ENCODE measurements at places on chromosomes 6 and 20.

GRCh38 chr6:145055567-145055966, 679.8 kb downstream of the EPM2A start:
- peak; percentile 36 for DNase-seq

DNA sequence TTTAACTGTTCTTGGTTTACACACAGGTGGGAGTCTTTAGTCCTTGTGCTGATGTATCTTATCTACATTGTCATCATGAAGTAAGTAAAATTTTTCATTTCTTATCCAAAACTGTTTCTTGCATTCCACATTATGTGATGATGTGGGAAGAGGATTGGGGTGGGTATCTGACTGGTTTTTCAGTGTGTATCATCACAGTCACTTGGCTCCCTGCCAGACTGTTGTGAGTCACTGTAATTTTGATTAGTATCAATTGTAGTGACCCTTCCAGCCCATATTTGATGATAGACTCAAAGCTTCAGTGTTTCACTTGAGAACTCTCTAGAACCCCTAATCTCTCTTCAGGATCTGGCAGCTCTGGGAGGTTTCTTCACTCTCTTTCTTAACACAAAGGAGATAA, 84.5 kb upstream of the RIN2 start:
- DNase-seq, result peak; percentile 27

DNA sequence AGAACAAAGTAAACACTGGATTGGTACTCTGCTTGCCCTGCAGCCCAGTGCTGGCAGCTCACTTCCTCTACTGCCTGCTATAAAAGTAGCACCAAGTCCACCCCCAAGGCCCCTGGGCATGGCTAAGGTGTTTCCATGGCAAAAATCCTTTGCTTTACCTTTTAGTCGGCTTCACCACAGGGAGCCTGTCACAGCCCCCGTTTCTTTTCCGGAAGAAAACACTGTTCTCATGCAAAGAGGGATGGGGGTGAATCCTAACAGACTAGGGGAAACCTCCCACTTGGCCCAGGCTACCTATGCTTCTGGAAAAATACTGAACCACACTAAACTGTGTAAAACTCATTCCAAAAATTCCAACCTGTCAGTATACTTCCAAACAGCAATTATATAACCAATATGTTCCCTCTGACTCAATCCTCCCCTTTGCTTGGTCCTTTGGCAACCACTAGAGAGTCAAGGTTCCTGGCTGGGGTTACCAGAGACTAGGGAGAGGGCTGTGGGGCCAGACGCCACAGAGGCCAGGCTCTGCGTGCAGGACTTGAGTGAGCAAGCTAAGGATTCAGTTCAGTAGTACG, 16.1 kb downstream of the PPIL1 start:
- DNase-seq, result peak; percentile 66

- DNase-seq, result no peak
Observed at GRCh38 chr20:1702328-1702727, 44.7 kb upstream of the SIRPG start.

DNA sequence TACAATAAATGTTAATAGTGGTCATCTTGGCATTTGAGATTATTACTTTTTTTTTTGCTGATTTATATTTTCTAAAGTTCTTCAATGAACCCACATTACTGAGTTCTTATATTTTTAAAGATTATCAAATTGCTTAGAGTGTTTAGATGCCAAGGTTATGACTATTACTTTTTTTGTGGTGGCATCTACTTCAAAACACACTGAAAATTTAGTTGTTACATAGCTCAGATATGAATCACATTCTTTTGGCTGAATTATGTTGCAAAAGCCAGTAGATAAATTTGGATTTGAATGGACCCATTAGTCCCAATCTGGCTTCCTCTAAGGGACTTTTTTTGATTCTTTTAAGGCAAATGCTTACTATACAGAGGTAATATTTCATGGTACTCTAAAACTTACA, 8.9 kb downstream of the UTRN start:
- peak; percentile 86 for DNase-seq

DNA sequence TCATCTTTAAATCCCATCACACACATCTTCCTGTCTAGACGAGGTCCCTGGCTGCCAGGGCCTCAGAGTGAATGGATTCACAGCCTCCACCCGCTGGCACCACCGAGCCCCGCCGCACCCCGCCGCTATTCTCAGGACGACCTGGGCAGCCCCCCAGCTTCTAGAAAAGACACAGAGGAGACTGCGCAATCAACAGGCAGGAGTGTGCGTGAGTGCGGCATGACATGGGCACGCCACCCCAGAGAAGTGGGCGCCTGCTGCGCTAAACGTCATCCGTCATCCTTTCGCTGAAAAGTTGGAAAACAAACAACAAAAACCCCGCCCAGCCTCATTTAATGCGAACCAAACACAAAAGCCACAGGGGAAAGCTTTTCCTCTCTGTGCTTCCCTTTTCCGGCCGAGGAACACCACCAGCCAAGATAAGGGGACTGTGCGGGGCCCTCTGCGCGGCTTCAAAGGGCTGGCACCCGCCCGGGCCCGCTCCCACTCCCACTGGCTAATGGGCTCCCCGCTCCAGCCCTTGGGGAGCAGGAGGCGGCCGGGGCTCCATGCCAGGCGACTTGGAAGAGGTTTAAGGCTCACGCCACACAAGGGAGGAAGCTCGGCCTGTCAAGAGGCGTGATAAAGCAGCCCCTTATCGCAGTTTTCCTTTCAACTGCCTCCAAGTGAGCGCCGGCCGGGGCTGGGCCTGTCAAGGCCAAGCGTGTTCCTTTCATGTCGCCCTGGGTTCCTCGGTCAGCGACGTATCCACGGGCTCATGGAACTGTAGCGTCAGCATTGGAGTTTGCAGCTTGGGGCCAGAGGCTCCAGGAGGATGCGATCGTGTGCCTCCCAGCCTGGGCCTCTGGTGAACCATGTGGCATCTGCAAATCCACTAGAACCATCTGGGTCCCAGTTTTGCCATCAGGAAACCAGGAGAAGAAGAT, 50.1 kb downstream of the NFATC2 start:
- DNase-seq, result no peak

DNA sequence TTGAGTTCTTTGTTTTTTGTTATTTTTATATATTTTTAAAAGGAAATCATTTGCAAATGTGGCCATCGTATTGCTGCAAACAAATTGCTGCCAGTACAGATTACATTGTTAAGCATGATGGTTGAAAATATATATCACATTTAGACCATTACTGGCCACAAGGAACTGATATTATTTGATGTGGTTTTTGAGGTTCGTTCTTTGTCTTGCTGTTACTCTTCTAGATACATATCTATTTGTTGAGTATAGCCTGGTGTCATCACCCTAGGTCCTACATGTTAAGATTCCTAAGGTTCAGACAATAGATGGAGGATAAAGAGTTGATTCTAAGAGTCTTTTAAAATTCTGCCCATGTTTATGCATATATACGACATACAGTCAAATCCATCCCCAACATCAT, 306.0 kb downstream of the FARS2 start:
- DNase-seq, result no peak

- DNase-seq, result no peak
Observed at GRCh38 chr6:105785066-105785811, 300.9 kb upstream of the PRDM1 start.

DNA sequence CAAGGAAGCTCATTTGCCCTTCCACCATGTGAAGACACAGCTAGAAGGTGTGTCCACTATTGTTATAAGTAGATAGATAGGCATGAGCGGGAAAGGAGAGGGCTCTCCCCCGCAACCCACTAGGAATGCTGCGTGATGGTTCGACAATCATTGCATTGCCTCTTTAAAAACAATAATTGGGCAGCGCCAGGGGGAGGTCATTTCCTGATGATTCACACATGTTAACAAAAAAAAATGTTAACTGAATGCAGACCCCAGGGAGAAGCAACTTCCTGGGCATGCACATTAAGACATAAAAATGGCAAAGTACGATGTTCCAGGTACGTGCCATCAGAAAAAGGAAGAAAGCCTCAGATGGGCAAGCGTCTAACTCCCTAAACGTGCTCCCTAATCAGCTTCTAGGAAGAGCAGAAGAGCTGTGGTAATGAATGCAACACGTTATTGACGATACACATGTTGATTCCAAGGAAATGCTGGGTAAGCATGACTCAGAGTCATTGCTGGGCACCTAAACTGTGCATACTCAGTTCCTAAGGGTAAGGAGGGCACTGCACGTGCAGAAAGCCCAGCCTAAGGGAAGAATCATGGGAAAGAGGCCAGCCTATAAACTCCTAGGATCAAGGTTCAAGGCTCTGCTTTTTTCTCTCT, 113.7 kb downstream of the FAM217A start:
- peak; percentile 25 for DNase-seq

DNA sequence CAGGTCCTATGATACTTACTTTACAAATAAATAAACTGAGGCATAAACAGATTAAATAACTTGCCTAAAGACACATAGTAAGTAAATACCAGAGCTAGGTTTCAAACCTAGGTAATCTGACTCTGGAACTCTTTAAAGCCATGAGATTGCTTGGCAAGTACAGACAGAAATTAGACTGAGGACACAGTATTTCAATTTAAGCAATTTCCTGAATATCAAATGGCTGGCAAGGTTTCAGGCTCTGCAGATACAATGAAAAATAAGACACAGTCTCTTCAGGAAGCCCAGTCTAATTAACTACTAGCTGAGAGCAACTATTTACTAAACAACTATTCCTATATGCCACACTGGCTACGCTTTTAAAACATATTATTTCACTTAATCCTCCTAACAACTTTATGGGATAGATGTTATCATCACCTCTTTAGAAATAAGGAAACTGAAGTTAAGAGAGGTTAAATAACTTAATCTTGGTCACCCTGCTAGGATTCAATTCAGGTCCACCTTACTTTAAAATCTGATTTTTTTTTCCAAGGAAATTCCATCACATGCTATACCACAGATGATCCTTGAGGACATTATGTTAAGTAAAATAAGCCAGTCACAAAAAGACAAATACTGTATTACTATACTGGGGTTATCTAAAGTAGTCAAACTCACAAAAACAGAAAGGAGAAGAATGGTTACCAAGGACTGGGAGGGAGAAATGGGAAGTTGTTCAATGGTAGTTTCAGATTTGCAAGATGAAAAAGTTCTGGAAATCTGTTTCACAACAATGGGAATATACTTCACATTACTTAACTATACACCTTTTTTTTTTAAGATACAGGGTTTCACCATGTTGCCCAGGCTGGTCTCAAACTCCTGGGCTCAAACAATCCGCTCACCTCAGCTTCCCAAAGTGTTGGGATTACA, 4.1 kb downstream of the TRPC4AP start:
- no peak for DNase-seq

GRCh38 chr6:21587179-21587960, 6.2 kb upstream of the SOX4 start:
- peak; percentile 63 for DNase-seq

- no peak for DNase-seq
Observed at GRCh38 chr6:107059606-107060005, 31.6 kb downstream of the MTRES1 start.

DNA sequence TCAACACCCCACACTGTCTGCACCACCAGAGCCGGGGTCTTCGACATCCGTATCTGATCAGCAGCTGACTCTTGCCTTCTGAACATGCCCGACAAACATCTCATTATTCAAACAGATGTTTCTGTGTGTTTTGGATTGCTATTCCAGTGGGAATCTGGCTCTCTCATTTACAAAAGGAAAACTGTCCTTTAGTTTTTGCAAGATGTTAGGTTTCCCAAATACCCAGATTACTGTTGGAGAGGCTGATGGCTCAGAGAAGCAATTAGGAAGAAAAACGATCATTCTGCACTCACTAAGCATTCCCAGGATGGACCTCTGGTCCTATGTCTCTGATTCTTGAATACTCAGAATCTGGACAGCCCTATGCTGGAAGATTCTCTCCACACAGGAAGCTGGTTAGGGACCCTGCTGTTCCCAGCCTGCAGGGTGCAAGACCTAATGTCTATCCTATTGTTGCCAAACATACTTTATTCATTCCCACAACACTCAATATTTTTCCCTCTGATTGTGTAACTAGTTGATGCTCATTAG, 532.9 kb downstream of the CDH26 start:
- peak; percentile 29 for DNase-seq

- DNase-seq, result no peak
Observed at GRCh38 chr6:30703821-30704220, 13.0 kb upstream of the NRM start.

DNA sequence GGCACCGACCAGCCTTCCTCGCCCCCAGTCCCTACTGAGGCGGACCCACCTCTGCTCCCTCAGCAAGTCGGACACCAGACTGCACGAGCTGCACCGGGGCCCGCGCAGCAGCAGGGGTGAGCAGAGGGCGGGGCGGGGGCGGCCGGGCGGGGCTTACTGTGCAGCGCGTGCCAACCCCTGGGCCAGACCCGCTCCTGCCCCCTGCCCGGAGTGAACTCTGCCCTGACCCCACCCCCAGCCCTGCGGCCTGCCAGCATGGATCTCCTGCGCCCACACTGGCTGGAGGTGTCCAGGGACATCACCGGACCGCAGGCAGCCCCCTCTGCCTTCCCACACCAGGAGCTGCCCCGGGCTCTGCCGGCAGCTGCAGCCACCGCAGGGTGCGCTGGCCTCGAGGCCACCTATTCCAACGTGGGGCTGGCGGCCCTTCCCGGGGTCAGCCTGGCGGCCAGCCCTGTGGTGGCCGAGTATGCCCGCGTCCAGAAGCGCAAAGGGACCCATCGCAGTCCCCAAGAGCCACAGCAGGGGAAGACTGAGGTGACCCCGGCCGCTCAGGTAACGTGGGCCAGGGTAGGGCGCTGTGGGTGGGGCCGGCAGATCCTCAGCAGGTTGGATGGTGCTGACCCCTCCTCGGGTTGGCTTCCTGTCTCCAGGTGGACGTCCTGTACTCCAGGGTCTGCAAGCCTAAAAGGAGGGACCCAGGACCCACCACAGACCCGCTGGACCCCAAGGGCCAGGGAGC, 1.5 kb upstream of the SLC2A4RG start:
- no peak for DNase-seq

GRCh38 chr6:118203545-118203944, 296.5 kb downstream of the SLC35F1 start:
- no peak for DNase-seq

DNA sequence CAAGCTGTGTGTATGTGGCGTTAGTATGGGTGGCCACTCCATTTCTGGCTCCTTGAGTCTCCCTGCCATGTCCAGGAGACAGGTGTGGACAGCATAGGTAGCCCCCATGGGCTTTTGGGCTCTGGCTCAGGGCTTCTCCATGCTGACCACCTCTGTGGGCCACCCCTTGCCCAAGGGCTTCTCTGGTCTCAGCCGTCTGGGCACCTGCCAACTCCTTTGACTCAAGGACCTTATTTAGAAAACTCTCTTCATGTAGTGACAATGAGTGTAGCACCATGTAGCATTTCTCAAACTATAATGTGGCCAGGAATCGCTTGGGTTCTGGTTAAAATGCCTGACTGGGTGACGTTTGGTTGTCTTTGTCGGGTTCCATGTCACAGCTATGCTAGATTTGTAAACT, 5.1 kb upstream of the GTSF1L start:
- DNase-seq, result no peak

DNA sequence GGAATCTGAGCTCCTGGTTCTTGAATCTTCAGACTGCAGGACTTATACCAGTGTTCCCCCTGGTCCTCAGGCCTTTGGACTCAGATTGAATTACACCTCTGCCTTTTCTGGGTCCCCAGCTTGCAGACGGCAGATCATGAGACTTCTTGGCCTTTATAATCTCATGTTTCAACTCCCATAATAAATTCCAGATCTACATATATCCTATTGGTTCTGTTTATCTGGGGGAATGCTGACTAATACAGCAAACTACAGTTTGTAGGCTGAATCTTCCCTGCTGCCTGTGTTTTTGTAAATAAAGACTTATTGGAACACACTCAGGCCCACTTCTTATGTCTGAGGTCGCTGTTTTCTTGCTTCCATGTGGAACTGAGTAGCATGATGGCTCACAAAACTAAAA, 184.7 kb downstream of the HDGFL1 start:
- peak; percentile 43 for DNase-seq

Data from fibroblast of mammary gland (primary cell).